ENCODE measurements at places on chromosomes 2 and 18.

GRCh38 chr2:48287976-48288375, 242.0 kb upstream of the STON1 start:
- no peak for DNase-seq

DNA sequence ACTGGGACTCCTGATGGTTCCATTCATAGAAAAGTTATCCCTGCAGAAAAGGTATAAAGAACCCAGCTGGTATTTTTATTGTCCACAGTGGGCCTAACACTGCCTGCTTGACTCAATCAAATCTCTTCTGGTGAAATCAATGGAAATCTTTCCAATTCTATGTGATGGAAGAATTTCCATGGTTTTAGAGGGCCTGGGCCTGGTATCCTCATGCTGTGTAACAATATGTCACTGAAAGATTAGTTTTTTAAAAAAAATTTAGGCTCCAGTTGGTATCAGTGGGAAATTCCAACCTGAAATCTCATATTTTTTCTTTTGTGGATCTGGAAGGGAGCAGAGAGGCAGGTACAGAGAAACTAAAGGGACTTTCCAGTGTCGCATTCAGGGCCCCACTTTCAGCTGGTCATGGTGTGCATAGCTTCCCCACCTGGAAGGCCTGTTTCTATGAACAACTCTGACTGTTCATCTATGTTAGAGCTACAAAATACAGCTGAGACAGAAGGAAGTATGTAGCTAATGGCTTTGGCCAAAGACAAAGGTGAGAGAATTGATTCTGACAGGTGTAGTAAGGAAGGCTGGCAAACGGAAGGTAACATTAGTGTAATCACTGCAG, 20.9 kb downstream of the NEB start:
- no peak for DNase-seq

- no peak for DNase-seq
Observed at GRCh38 chr18:76838182-76838581, 15.8 kb downstream of the ZNF236 start.

DNA sequence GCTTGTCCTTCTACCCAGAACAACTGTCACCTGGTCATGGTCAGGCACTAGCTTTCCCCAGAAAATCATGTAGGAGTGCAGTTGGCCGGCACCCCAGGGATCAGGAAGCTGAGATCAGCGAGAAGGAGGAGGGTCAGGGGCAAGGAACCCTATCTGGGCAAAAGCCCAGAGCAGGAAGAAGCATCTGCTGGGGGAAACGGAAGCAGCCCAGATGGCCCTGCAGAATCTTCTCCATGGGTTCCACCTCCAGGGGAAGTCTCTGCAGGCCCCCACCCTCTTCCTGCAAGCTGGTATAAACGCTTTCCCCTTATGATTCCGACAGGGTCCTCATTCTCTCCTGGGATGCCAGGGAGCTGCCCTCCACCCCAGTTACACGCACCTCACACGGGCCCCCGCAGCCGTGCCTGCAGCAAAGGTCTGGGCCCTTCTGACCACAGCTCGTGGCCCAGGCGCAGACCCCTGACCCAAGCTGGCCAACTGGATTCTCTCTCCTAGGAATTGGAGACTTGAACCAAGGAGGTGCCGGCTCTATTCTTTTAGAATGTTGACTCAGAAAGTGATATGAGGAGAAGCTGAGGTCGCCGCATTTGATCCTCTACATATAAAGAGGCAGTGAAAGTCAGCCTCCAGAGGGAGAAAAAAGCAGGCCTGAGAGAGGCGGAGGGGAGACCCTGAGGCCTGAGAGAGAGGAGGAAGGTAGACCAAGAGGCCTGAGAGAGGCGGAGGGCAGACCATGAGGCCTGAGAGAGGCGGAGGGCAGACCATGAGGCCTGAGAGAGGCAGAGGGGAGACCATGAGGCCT, 71.0 kb downstream of the STPG4 start:
- no peak for DNase-seq

DNA sequence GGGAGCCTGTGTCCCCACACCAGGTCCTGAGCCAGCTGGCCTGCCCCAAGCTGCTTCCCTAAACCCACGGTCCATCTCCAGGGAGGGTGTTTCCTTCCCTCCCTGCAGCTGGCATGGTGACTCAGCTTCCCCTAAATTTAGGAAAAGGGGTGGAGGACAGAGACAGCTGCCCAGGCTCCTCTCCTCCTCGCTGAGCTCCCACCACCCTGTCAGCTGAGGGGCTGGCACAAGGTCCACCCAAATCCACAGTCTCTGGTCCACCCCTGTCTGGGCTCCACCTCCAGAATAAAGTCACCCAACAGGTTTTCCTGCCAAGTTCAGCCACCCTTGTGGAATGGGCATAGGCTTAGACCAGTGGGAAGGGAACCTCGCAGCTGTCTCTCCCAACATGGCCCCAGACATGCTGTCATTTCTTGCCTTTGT, 156.5 kb downstream of the TNS1 start:
- no peak for DNase-seq

DNA sequence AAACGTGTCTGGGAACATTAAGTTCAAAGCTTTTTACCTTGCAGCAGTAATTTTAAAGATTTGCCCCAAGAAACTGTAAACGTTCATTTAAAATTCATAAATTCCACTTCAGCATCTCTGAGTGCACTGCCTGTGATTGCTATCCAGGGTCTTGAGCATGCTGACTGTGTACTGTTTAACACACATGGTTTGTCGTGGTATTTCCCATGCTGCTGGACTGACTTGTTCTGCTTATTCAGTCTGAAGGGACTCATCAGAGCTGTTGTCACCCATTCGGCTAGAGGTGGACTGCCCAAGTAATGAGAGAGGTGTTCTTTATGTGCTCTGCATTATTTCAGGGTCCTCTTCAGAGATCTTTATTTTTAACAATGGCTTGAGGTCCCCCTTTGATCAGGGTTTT, 53.1 kb downstream of the RHBDD1 start:
- DNase-seq = no peak

GRCh38 chr18:58943896-58944295, 79.2 kb downstream of the ZNF532 start:
- no peak for DNase-seq

- DNase-seq = no peak
Observed at GRCh38 chr2:29796446-29796845, 124.9 kb downstream of the ALK start.

GRCh38 chr2:37720533-37721200, 49.2 kb upstream of the CDC42EP3 start:
- DNase-seq = no peak

- DNase-seq = no peak
Observed at GRCh38 chr2:38224181-38224580, 148.2 kb upstream of the CYP1B1 start.

GRCh38 chr2:240402566-240403272, 32.7 kb upstream of the GPC1 start:
- DNase-seq = no peak
